Cortex of kidney (tissue), 1 donor: ENCODE measurements at places on chromosomes 2 and 18.

- no peak for DNase-seq
Observed at GRCh38 chr2:61179701-61180639, 18.0 kb downstream of the C2orf74 start.

DNA sequence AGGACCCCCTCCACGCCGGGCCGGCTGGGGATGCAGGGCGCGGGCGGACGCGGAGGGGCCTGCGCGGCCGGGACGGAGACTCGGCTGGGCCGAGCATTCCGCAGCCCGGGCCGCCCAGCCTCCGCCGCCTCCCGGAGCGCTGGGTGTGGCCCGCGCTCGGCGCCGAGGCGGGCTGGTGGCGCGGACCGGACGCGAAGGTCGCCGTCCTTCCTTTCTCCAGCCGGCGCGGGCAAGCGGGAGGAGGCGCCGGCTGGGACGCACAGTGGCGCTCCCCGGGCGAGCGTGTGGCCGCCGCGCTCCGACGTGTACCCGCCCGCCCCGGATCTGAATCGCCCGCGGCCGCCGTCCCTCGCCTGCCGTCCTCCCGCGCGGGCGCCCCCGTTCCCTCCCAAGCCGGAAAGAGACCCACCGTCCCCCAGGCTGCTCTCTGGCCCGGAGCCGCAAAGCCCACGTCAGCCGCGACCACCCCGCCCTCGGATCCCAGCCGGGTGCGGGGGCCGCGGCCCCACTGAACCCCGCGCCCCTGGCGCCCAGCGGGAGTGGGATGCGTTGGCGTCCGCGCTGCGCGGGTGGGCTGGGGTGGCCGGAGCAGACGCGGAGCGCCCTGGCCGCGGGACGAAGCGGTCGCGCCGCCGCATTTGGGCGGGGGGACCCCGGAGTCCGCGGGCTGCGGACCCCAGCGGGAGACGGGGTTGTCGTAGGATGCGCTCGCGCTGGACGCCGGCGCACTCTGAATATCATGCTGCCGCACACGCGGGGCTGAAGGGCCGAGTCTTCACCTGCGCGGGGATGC lies 634 bp downstream of the SPATS2L start:
- DNase-seq, result no peak

- no peak for DNase-seq
Observed at GRCh38 chr18:79640064-79640672, 39.4 kb upstream of the CTDP1 start.

- DNase-seq, result no peak
Observed at GRCh38 chr2:197209742-197210408, 100.7 kb downstream of the ANKRD44 start.

- no peak for DNase-seq
Observed at GRCh38 chr2:106885971-106886915, at the start of gene ST6GAL2. ST6GAL2 (minus strand) TSS chr2:106886167; CDS start chr2:106843977, 42,190 bp downstream.

GRCh38 chr2:158539176-158540005 lies 82.6 kb downstream of the PKP4 start:
- no peak for DNase-seq
